ENCODE measurements at places on chromosomes 1 and 21.

DNA sequence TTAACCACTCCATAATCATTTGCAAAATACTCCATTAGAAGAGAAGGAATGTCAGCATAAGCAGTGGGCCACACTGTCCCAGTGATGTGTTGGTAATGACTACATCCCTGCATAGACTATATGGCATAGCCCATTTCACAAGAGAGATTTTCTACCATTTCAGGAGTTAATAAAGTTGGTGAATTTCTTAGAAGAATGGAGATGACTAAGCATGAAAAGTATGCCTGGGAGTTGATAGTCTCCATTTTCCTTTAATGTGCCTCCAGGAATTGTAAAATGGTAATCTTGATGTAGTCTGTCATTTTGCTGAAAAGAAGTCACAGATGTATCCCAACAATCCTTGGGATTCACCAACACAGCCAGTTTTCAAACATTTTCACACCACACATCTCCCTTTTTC is 608.8 kb upstream of the CHRM3 start:
- H3K27ac ChIP-seq = no peak overlapping the region
- H3K4me3 ChIP-seq = no peak overlapping the region
- H3K36me3 ChIP-seq = no peaks in the 10 kb centered on the region
- no peak for DNase-seq
- no peaks in the 10 kb centered on the region for H3K4me1 ChIP-seq

GRCh38 chr1:155008015-155008941 is 5.7 kb downstream of the ZBTB7B start:
- no peak overlapping the region for H3K4me3 ChIP-seq
- peaks cover 6% of the 10 kb centered on the region for H3K36me3 ChIP-seq
- no peak overlapping the region for H3K27ac ChIP-seq
- no peak for DNase-seq
- H3K4me1 ChIP-seq = peaks cover 71% of the 10 kb centered on the region

GRCh38 chr1:183533617-183534174 is 56.6 kb downstream of the NCF2 start:
- no peak overlapping the region for H3K4me3 ChIP-seq
- H3K27me3 ChIP-seq = no peaks in the 10 kb centered on the region
- peaks cover 3% of the 10 kb centered on the region for H3K4me1 ChIP-seq
- peaks cover 7% of the 10 kb centered on the region for H3K36me3 ChIP-seq
- DNase-seq = no peak

GRCh38 chr1:246160374-246160773 is 346.7 kb downstream of the SMYD3 start:
- H3K4me1 ChIP-seq = no peaks in the 10 kb centered on the region
- no peak overlapping the region for H3K4me3 ChIP-seq
- DNase-seq = no peak
- peaks cover 3% of the 10 kb centered on the region for H3K36me3 ChIP-seq
- H3K27me3 ChIP-seq = no peaks in the 10 kb centered on the region

- peaks cover 23% of the 10 kb centered on the region for H3K36me3 ChIP-seq
- no peak for DNase-seq
- H3K27me3 ChIP-seq = no peaks in the 10 kb centered on the region
- peaks cover 79% of the 10 kb centered on the region for H3K4me1 ChIP-seq
- H3K27ac ChIP-seq = peak overlapping the region; percentile 50
These were observed 13.5 kb upstream of the TNFRSF1B start for GRCh38 chr1:12153181-12153785.

GRCh38 chr1:7407544-7407895 is 363.6 kb upstream of the VAMP3 start:
- DNase-seq = no peak
- no peak overlapping the region for H3K4me3 ChIP-seq

DNA sequence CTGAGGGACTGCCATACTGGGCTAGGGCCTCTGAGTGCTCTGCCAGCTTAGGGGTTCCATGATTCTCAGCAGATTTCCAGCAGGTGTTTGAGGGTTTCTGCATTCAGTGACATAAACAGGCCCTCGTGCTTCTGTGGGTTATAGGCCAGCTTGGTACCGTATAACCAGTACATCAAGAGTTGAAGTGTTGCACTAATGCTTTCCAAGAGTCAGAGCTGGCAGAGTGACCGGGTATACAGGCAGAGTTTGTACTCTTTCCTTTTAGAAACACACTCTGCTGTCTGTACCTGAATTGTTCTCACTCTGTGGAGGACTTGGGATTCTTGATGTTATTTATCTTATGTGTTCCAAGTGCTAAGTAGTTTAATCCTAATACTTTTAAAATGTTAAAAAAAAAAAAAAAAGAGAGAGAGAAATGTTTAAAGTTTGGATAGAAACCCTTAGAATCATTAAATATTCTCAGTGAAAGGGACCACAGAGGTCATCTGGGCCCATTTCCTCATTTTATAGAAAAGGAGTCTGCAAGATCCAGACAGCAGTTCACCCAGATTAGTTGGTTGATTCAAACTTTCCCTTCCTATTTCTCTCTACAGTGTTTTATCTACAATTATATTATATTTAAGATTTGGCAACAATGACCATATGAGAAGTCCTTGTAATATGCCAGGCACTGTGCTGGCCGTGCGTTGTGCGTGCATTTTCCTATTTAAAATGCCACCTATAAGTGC is 325.8 kb downstream of the KIF26B start:
- no peak for DNase-seq
- H3K27ac ChIP-seq = no peak overlapping the region
- no peaks in the 10 kb centered on the region for H3K36me3 ChIP-seq

GRCh38 chr1:164662462-164662861 is 103.5 kb downstream of the PBX1 start:
- no peak overlapping the region for H3K4me3 ChIP-seq
- H3K36me3 ChIP-seq = no peaks in the 10 kb centered on the region

DNA sequence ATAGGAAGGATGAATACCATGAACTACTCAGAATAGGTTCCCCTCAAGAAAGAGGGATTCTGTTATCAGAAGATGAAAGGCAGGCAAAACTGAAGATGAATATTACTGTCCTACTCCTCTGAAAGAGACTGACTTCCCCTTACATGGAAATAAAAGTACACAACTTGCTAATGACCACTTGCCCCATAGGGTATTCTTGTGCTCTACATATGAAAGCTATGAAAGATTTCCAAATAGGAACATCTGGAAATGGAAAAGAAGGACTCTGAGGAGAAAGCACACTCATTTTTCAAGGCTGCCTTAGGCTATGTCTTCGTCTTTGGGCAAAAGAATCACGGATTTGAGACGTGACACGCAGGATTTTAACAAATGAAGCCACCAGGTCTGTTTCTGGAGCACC is 170.1 kb upstream of the DAB1 start:
- DNase-seq = no peak
- H3K36me3 ChIP-seq = no peaks in the 10 kb centered on the region
- H3K27me3 ChIP-seq = no peaks in the 10 kb centered on the region
- H3K27ac ChIP-seq = no peak overlapping the region

- H3K27me3 ChIP-seq = no peaks in the 10 kb centered on the region
- no peaks in the 10 kb centered on the region for H3K36me3 ChIP-seq
- peaks cover 4% of the 10 kb centered on the region for H3K4me1 ChIP-seq
- no peak overlapping the region for H3K27ac ChIP-seq
- no peak for DNase-seq
These were observed 22.1 kb downstream of the RASSF5 start for GRCh38 chr1:206529425-206529824.

DNA sequence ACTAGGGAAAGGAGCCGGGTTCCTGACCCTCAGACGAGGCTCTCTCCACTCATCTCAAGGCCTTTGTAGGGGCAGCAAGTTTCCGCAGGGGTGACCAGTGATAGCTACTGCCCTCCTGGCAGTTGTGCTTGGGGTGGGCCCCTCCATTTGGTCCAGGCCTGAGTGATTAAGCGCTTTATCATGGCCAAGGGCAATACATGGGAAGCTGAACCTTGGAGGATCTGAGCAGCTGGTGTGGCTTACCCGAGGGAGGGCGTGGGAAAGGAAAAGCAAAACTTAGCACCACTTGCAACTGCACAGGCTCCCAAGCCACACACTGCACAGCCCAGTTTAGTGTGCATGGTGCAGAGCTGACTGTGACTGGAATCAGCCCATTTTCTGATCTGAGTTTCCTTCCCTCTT is 47.8 kb downstream of the GADD45A start:
- H3K4me3 ChIP-seq = no peak overlapping the region
- no peak for DNase-seq
- no peaks in the 10 kb centered on the region for H3K27me3 ChIP-seq
- H3K36me3 ChIP-seq = no peaks in the 10 kb centered on the region

DNA sequence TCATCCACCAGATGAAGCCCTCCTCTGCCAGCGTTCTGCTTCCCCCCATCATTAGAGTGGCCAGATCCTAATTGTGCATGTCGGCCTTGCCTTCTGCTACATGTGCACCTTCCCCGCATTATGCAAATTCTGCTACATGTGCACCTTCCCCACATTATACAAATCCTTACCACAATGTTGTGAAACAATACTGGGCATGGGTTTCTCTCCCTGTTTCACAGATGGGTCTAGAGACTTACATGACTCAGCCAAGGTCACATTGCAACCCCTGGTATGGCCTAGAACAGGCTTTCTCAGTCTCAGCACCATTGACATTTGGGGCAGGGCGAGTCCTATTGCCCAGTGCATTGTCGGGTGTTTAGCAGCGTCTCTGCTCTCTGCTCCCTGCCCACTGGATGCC is 1.0 kb upstream of the CELA2A start:
- no peak for DNase-seq
- no peak overlapping the region for H3K27ac ChIP-seq
- no peak overlapping the region for H3K4me3 ChIP-seq
- H3K4me1 ChIP-seq = no peaks in the 10 kb centered on the region
- H3K27me3 ChIP-seq = peaks cover 6% of the 10 kb centered on the region

- H3K4me3 ChIP-seq = no peak overlapping the region
- H3K4me1 ChIP-seq = no peaks in the 10 kb centered on the region
- H3K27ac ChIP-seq = no peak overlapping the region
- H3K36me3 ChIP-seq = no peaks in the 10 kb centered on the region
- H3K27me3 ChIP-seq = peaks cover 14% of the 10 kb centered on the region
- no peak for DNase-seq
These were observed 468.1 kb downstream of the RPS6KC1 start for GRCh38 chr1:213519098-213519497.

DNA sequence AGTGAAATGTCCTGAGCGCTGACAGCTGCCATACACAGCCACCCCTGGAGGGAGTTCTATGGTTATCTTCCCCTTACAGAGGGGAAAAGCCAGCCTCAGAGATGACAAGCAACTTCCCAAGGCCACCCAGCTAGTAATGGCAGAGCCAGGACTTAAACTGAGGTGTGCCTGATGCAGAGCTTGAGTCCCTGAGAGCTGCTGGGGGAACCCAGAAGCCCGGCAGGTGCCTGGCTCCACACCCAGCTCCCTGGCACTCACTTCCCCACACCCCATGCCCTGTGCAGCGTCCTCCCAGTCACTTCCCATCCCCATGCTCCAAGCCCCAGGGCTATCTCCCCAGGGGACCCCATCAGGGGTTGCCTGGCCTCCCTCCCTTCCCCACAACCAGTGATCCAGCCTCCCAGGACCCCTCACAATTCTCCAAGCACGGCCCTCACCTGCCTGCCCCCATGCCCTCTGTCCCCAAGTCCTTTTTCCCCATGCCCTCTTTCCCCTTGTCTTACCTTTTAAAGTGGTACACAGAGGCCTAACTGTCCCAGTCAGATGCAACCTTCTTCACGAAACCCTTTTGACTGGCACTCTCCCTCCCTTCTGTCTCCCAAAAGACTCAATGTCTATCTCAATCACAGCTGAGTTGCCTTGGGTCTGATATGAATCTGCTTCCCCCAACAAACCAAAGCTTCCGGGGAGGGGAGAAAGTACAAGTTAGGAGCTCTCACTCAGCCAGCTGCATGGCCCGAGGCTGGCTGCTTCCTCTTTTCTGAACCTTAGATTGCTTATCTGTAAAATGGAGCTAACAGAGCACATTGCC is 39.8 kb upstream of the LRP8 start:
- H3K36me3 ChIP-seq = no peaks in the 10 kb centered on the region

- H3K36me3 ChIP-seq = peaks cover 11% of the 10 kb centered on the region
- no peaks in the 10 kb centered on the region for H3K27me3 ChIP-seq
- no peak for DNase-seq
- no peak overlapping the region for H3K27ac ChIP-seq
These were observed 26.0 kb upstream of the C2CD2 start for GRCh38 chr21:41979751-41980369.

- no peak overlapping the region for H3K4me3 ChIP-seq
- no peak overlapping the region for H3K27ac ChIP-seq
- H3K27me3 ChIP-seq = no peaks in the 10 kb centered on the region
- no peaks in the 10 kb centered on the region for H3K4me1 ChIP-seq
- no peaks in the 10 kb centered on the region for H3K36me3 ChIP-seq
- no peak for DNase-seq
These were observed 144.4 kb downstream of the RGS7 start for GRCh38 chr1:241212628-241213027.

- H3K27ac ChIP-seq = no peak overlapping the region
- no peak overlapping the region for H3K4me3 ChIP-seq
- no peak for DNase-seq
- no peaks in the 10 kb centered on the region for H3K27me3 ChIP-seq
- peaks cover 4% of the 10 kb centered on the region for H3K36me3 ChIP-seq
These were observed 110.5 kb downstream of the COLGALT2 start for GRCh38 chr1:183926983-183927382.

DNA sequence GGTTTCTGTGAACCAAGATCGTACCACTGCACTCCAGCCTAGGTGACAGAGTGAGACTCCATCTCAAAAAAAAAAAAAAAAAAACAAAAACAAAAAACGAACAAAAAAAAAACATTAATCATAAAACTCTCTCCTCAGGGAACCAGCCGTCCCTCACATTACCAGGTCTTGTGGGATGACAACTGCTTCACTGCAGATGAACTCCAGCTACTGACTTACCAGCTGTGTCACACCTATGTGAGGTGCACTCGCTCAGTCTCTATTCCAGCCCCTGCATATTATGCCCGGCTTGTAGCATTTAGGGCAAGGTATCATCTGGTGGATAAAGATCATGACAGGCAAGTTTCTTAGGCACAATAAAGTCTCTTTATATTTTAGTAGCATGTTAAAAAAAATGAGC is 32.3 kb upstream of the AGO1 start:
- no peak overlapping the region for H3K4me3 ChIP-seq
- no peaks in the 10 kb centered on the region for H3K4me1 ChIP-seq
- H3K27ac ChIP-seq = no peak overlapping the region
- no peak for DNase-seq
- no peaks in the 10 kb centered on the region for H3K27me3 ChIP-seq

DNA sequence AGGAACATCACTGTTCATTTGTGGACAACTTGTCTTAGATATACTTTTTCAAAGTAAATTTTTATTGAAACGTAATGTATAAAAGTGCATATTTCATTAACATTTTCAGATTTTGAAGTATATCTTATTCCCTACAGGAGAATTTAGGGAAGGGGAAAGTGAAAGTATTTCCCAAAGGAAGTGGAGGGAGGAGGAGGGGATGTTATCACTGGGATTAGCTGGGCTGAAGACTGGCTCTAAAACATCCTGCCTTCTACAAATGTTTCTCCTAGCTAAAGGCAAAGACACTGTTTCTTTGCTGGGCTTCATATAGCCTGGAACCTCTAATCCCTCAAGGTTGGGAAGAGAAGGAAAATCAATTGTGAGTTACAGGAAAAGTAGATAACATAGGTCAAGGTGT is 7.1 kb upstream of the ZNF697 start:
- H3K4me1 ChIP-seq = peaks cover 2% of the 10 kb centered on the region
- no peaks in the 10 kb centered on the region for H3K36me3 ChIP-seq
- H3K4me3 ChIP-seq = no peak overlapping the region
- no peak for DNase-seq

- no peak overlapping the region for H3K27ac ChIP-seq
- no peaks in the 10 kb centered on the region for H3K36me3 ChIP-seq
- no peak overlapping the region for H3K4me3 ChIP-seq
- H3K4me1 ChIP-seq = no peaks in the 10 kb centered on the region
These were observed 191.9 kb downstream of the GRIK3 start for GRCh38 chr1:36842448-36842847.
